ENCODE measurements at places on chromosomes 11 and 22.

DNA sequence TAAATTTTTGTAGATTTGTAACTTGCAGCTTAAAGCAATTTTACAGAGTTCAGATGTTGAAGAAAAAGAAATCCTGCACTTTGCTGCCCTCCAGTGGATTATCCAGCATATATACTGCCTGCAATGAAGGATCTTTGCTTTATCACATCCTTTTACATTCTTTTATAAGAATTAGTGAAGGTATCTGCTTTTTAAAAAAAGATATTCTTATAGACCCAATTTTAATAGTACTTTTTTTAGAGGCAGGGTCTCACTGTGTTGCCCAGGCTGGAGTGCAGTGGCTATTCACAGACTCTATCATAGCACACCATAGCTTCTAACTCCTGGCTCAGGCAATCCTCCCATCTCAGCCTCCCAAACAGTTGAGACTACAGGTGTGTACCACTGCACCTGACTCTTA lies 60.7 kb downstream of the TTC17 start:
- DNase-seq, result no peak

DNA sequence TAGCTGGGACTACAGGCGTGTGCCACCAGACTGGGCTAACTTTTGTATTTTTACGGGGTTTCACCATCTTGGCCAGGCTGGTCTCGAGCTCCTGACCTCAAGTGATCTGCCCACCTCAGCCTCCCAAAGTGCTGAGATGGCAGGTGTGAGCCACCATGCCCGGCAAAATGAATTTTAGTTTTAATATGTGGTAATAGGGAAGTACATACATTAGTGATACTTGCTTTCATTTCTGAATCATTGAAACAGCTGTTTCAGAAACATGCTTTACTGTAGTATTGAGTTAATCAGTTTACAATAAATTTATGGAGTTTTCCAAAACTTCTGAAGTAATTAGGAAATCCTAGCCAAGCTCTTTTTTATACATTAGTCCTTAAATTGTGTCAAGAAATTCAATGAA lies 15.6 kb downstream of the PCF11 start:
- no peak for DNase-seq

- DNase-seq, result no peak
Measured at GRCh38 chr11:18404062-18404461, 8.1 kb upstream of the LDHC start.

- no peak for DNase-seq
Measured at GRCh38 chr11:65547446-65548125, 10.6 kb downstream of the LTBP3 start.

- peak; percentile 54 for DNase-seq
Measured at GRCh38 chr22:37234736-37235711, 9.0 kb downstream of the RAC2 start.

- DNase-seq, result peak; percentile 85
Measured at GRCh38 chr11:65116370-65117205, 913 bp downstream of the ZNHIT2 start.

DNA sequence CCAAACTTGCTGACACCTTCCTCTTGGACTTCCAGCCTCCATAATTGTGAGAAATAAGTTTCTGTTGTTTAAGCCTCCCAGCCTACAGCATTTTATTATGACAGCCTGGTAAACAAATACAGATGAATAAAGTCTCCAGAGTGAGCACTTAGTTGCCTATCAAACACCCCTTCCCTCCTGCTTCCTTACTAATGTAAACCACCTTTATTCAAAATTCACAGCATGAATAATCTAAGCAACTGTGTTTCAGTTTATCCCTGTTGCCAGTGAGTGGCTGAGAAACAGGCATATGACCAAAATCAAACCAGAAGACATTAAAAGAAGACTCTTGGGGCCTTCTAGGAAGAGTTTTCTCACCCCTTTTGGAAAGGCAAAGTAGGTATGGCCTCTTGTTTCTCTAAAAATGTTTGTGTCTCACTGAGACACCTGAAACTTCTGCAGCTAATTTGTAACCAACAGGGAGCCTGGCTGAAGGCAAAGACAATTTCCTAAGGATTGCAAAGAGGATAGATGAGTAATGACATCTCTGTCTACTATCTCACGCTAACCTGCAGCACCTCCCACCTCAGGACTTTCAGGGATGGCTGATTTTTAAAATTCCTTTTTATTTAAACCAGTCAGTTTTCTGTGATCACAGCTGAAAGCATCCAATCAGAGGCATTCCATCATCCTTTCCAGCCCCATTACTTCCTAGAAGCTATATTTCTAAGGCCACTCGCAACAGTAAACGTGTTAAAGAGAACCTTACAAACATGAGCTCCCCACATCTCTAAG lies 61.4 kb upstream of the LRRC55 start:
- no peak for DNase-seq

DNA sequence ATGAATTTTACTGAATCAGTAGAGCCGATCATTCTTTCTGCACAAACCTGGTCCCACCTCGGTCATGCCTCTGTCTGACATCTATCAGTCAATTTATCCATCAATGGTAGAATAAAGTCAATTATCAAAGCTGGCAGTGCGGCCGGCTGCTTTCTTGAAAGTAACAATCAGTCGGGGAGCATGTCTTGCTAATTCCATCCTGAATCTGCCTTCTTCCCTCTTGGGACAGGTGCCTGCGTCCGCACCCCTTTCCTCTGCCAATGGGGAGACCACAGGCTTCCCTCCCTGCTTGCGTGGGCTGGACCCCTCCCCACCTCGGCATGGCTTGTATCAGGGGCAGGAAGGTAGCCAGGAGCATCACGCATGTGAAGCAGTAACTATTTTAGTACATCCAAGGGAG lies 962.9 kb downstream of the BRD1 start:
- DNase-seq, result no peak

- no peak for DNase-seq
Measured at GRCh38 chr11:34605481-34606325, 15.2 kb upstream of the EHF start.

- no peak for DNase-seq
Measured at GRCh38 chr22:37376643-37377042, 50.6 kb downstream of the ELFN2 start.

DNA sequence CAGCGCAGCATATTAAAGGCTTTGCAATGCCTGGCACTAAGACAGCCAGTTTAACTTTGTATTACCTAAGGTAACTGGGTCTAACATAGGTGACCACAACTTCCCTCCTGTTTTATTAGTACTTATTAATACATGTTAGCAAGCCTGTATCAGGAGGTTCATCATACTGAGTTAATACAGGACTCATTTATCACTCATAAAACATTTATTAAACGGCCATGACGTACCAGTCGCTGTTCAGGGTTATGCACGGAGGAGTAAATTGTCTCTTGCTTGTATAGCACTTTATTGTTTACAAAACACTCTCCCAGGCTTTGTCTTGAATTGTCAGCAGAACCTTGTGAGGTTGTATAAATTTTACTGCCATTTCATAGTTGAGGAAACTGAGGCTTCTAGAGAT lies 55.7 kb downstream of the TEAD1 start:
- DNase-seq, result no peak

GRCh38 chr11:84740050-84740449 lies 887.1 kb downstream of the DLG2 start:
- no peak for DNase-seq

- DNase-seq, result peak; percentile 62
Measured at GRCh38 chr11:45805305-45806071, 539 bp downstream of the SLC35C1 start.

GRCh38 chr11:841981-842369 lies 354 bp downstream of the POLR2L start:
- DNase-seq, result no peak

DNA sequence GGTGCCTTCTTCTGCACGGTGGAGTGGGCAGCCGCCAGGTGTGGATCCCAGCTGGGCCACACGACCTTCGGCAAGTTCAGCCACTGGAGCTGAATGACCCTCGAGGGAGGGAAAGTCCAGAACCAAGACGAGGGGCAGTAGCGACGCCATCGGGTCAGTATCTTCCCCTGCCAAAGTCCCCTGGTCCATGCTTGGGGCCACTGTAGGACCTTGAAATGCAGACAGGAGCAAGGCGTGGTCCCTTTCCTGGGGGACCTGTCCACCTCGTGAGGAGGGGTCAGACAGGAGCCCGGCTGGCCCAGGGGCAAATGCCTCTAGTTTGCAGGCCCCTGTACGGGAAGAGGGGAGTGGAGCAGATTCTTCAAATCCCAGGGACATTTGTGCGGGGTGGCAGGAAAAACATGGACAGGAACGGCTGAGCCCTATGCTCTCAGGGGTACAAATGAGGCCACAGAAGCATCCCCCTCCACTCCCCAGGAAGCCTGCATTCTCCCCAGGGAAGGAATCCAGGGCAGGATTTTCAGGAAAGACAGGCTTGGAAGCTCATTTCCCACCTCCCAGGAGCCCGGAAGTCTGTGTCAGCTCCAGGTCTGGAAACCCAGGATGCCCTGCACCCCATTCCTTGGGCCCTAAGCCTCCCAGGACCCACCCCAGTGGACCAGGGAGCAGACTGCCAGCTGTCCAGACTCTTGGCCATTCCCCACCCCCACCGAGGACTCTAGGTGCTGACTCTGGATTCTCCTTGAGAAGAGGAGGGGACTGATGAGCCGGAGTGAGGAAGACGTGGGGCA lies 6.6 kb downstream of the SHANK2 start:
- no peak for DNase-seq

- no peak for DNase-seq
Measured at GRCh38 chr22:46245511-46245910, 4.6 kb downstream of the CDPF1 start.

All from activated CD8-positive, alpha-beta memory T cell treated with anti-CD3 and anti-CD28 coated beads, Interleukin-2, amount 50 U/mL, for 48 hours (primary cell).